ENCODE measurements at places on chromosomes 12 and 14.

- no peak for DNase-seq
Measured at GRCh38 chr12:6641131-6641530, 5.4 kb upstream of the LPAR5 start.

DNA sequence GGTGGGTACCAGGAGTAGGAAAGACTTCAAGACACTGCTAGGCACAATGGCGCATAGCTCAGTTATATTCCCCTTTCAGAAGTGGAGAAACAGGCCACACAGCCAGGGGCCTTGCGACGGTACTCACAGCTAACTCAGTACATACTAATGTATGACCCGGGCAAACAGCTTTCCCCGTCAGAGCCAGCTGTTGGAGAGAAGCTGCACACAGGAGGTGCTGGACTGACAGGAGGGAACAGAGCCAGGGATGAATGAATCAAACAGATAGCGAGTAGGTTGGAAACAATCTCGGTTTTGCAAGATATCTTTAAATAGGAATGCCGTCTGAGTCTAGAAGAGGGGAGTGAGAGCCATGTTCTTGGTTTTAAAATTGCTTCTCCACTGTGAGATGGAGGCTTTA, 45.5 kb downstream of the PRIMA1 start:
- DNase-seq = no peak

GRCh38 chr12:121184984-121185889, 24.7 kb upstream of the P2RX4 start:
- DNase-seq = no peak

DNA sequence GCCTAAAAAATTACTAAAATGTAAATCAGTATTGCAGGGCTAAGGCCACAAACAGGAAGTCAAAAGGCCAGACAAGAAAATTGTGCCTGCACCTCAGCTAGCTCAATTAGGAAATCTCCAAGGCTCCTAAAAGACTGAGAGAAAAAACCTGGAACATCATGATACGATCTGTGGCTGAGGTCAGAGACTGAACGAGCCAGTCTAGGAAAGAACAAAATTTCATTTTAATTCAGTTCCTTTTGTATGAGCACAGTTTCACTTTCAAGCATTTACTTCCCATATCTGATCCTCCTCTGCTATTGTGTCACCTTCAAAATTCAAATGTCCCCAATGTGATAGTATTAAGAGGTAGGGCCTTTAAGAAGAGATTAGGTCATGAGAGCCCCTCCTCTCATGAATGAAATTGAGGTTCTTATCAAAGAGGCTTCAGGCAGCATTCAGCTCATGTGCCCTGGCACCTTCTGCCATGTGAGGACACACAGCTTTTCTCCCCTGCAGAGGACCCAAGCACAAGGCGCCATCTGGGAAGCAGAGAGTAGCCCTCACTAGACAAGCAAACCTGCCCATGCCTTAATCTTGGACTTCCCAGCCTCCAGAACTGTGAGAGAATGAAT, 14.8 kb downstream of the PRKAB1 start:
- DNase-seq = no peak

GRCh38 chr14:64112867-64113678, 181.1 kb downstream of the ESR2 start:
- no peak for DNase-seq

Measured in central memory CD4-positive, alpha-beta T cell (primary cell).